ENCODE measurements at places on chromosomes 16 and 17. TPM values are rescaled to one million over a fixed set of nuclear protein-coding genes. Genes with fewer than 3 reads are reported as not detected.
A peak's percentile ranks its signal among the peaks of the same experiment; 100 is the strongest.

GRCh38 chr17:73902416-73903181, 258.4 kb upstream of the SDK2 start:
- H3K36me3 ChIP-seq, result no peaks in the 10 kb centered on the region
- no peak overlapping the region for H3K4me3 ChIP-seq
- no peaks in the 10 kb centered on the region for H3K4me1 ChIP-seq
- DNase-seq, result no peak
- H3K27me3 ChIP-seq, result peaks cover 78% of the 10 kb centered on the region

DNA sequence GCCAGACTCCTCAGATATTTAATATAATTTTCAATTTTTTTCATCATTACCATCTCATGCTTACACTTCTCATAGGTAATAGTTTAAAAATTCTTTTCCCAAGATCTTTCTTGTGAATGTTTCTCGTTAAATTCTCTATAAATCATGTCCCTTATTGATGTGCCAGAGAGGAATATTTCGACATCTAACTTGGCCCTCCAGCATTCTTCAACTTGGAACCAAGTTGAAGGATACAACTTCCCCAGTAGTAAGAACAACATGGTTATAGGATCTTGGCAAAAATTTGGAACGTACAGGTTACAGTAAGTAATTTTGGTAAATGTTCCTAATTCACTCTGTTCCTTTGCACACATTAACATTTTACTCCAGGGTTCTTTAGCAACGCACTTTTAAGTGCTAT, 731.8 kb downstream of the CDH11 start:
- H3K4me1 ChIP-seq, result no peaks in the 10 kb centered on the region
- no peak overlapping the region for H3K27ac ChIP-seq
- no peaks in the 10 kb centered on the region for H3K36me3 ChIP-seq
- no peak overlapping the region for H3K4me3 ChIP-seq
- peaks cover 5% of the 10 kb centered on the region for H3K27me3 ChIP-seq

GRCh38 chr16:1809281-1809801, 15.8 kb upstream of the IGFALS start:
- H3K4me1 ChIP-seq, result no peaks in the 10 kb centered on the region
- H3K27me3 ChIP-seq, result no peaks in the 10 kb centered on the region
- no peak for DNase-seq
- H3K4me3 ChIP-seq, result no peak overlapping the region

GRCh38 chr16:73192232-73192894, 144.4 kb upstream of the ZFHX3 start:
- no peaks in the 10 kb centered on the region for H3K4me1 ChIP-seq
- no peaks in the 10 kb centered on the region for H3K36me3 ChIP-seq
- H3K4me3 ChIP-seq, result no peak overlapping the region
- DNase-seq, result no peak
- H3K27ac ChIP-seq, result no peak overlapping the region
- peaks cover 8% of the 10 kb centered on the region for H3K27me3 ChIP-seq

GRCh38 chr16:10355589-10355988, 30.3 kb upstream of the ATF7IP2 start:
- peaks cover 55% of the 10 kb centered on the region for H3K27me3 ChIP-seq
- H3K36me3 ChIP-seq, result no peaks in the 10 kb centered on the region
- no peak for DNase-seq
- no peaks in the 10 kb centered on the region for H3K4me1 ChIP-seq
- H3K27ac ChIP-seq, result no peak overlapping the region

DNA sequence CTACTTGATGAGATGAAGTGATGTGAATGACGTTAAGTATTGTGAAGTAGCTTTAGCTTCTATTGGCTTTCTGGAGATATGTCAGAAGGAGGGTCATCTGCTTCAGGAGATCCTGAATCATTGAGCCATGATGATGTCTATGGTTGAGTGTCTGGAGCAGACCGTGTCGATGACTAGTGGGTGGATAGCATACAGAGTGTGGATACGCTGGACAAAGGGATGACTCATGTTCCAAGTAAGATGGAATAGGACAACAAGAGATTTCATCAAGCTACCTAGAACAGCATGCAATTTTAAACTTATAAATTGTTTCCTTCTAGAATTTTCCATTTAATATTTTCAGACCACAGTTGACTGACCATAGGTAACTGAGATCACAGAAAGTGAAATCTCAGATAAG, 116.1 kb upstream of the RBBP6 start:
- DNase-seq, result no peak
- no peaks in the 10 kb centered on the region for H3K4me1 ChIP-seq
- no peaks in the 10 kb centered on the region for H3K36me3 ChIP-seq

DNA sequence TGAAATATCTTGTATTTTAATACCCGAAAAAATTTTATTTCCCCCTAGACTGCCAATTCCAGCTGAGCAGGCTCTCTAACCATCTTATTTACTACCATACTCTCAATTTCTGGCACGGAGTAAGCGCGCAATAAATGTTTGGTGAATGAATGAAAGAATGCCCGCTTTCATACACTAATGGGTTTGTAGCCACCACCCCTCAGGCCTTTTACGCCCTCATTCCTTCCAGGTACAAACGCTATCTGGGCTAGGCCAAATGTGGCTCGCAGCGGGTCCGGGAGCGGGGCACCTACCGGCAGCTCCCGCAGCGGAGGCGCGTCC, 536 bp upstream of the PLD2 start:
- no peak for DNase-seq
- H3K27me3 ChIP-seq, result no peaks in the 10 kb centered on the region
- peak overlapping the region; percentile 68 for H3K4me3 ChIP-seq
- H3K36me3 ChIP-seq, result 0 out of 2 replicates have a peak, but pooled peaks cover 9% of the 10 kb centered on the region
- peaks cover 32% of the 10 kb centered on the region for H3K4me1 ChIP-seq
- H3K27ac ChIP-seq, result no peak overlapping the region

DNA sequence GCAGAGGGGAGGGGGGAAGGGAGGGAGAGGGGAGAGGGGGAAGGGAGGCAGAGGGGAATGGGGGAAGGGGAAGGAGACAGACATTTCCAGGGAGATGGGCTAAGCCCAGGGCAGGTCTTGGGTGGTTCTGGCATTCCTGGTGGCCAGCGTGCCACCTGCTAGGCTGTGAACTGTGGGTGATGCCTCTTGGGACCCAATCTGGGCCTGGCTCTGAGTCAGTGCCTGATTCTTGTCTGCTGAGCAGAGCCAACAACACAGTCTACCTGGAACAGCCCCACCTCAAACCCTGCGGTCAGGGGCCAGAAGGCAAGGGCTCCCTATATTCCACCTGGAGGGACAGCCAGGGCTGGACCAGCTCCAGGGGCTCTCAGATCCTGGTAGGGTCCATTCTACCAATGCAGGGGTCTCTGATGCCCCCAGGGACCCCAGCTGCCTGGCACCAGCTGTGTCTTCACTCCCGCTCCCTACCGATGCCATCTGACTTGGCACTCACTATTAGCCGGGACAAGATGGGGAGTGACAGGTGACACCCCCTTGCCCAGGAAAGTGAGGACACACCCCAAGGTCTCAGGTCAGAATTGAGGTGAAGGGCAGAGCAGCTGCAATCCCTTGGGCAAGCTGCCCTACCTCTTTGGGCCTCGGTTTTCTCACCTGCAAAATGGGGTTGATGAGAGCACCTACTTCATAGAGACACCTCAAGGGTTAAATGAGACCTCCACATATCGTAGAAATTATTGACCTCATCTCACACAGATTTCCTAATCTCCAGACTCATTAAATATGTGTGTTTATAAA, 87.2 kb downstream of the LITAF start:
- H3K36me3 ChIP-seq, result no peaks in the 10 kb centered on the region
- no peak overlapping the region for H3K27ac ChIP-seq
- H3K27me3 ChIP-seq, result no peaks in the 10 kb centered on the region
- no peak overlapping the region for H3K4me3 ChIP-seq
- peaks cover 20% of the 10 kb centered on the region for H3K4me1 ChIP-seq

- H3K36me3 ChIP-seq, result no peaks in the 10 kb centered on the region
- 0 out of 2 replicates have a peak, but pooled peaks cover 5% of the 10 kb centered on the region for H3K4me1 ChIP-seq
- no peak for DNase-seq
- H3K27ac ChIP-seq, result no peak overlapping the region
- no peak overlapping the region for H3K4me3 ChIP-seq
Measured at GRCh38 chr16:67461600-67462278, 19.2 kb downstream of the ATP6V0D1 start.

GRCh38 chr17:38982858-38983746, 15.9 kb upstream of the FBXO47 start:
- peak; percentile 34 for DNase-seq
- H3K4me1 ChIP-seq, result no peaks in the 10 kb centered on the region
- H3K27me3 ChIP-seq, result no peaks in the 10 kb centered on the region
- H3K27ac ChIP-seq, result no peak overlapping the region
- H3K36me3 ChIP-seq, result no peaks in the 10 kb centered on the region

DNA sequence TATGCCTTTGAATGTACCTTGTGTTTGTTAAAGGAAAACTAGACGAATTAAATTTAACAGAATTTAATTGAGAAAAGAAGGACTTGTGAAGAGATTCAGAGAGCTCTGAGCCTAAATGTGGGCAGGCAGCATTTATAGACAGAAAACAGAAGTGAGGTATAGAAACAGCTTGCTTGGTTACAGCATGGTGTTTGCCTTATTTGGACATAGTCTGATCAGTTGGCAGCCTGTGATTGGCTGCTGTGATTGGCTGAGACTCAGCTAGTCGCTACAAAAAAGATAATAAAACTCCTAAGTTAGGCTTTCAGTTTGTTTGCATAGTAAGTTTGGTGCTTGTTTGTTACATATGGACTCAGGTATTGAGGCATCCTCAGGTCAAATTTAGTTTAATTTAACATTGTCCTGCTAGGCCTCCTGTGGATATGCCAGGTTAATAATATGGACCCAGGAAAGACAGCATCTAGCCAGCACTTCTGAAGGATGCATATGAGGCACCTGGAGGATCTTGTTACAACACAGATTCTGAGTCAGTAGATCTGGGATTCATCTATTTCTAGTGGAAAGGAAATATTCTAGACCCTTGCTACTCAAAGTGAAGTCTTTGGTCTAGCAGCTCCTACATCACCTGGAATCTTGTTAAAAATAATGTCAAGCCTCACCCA, 43.4 kb downstream of the SLFN5 start:
- no peak for DNase-seq
- H3K4me3 ChIP-seq, result no peak overlapping the region
- peaks cover 13% of the 10 kb centered on the region for H3K27me3 ChIP-seq
- no peak overlapping the region for H3K27ac ChIP-seq

DNA sequence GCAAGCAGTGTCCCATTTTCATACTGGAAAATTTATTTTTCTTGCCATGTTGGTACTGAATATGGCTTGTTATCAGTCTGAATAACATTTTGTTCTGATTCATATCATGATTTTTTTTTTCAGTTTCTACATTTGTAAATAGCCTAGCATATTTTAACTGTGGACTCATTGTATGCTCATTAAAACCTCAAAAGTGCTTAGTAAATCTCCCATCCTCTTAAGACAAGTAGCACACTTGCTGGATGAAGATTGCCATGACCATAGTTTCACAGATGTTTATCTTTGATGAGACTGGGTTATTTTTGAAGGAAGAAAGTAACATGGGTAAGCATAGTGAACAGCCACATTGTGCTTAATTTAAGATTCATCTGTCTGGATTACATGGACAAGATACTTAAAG, 878 bp downstream of the KRT10 start:
- no peak overlapping the region for H3K27ac ChIP-seq
- H3K36me3 ChIP-seq, result peaks cover 8% of the 10 kb centered on the region
- H3K27me3 ChIP-seq, result no peaks in the 10 kb centered on the region
- peaks cover 25% of the 10 kb centered on the region for H3K4me1 ChIP-seq
- no peak overlapping the region for H3K4me3 ChIP-seq

DNA sequence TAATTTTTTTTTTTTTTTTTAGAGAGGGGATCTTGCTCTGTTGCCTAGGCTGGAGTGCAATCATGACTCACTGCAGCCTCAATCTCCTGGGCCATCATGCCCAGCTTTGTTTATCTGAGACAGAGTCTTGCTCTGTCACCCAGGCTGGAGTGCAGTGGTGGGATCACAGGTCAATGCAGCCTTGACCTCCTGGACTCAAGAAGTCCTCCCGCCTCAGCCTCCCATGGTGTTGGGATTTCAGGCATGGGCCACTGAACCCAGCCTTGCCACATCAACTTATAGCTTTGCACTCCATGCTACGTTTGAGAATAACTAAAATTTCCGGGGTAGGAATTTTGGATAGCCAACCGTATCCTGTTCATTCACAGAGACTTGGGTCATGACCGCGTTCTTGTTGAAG, 30.6 kb downstream of the RNF213 start:
- H3K4me1 ChIP-seq, result no peaks in the 10 kb centered on the region
- H3K36me3 ChIP-seq, result no peaks in the 10 kb centered on the region

DNA sequence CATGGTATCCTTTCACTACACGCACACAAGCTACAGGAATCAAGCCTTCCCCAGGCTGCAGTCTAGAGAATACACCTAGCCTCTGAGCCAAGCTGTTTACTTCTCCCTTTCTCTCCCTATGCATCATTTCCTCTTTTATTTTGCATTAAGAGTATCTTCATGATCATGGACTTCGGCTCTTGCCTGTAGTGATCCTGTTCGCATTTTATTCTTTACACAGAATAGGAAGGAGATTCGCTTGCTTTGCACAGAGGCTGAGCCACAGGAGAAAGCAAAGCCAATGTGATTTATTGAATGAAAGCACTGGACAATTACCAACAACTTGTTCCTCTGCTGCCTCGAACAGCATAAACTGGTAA, 172.7 kb downstream of the ANKFN1 start:
- no peaks in the 10 kb centered on the region for H3K27me3 ChIP-seq
- no peaks in the 10 kb centered on the region for H3K4me1 ChIP-seq
- no peaks in the 10 kb centered on the region for H3K36me3 ChIP-seq
- H3K27ac ChIP-seq, result no peak overlapping the region
- no peak for DNase-seq
- no peak overlapping the region for H3K4me3 ChIP-seq

- no peaks in the 10 kb centered on the region for H3K27me3 ChIP-seq
- H3K4me1 ChIP-seq, result peaks cover 12% of the 10 kb centered on the region
- no peaks in the 10 kb centered on the region for H3K36me3 ChIP-seq
- DNase-seq, result no peak
Measured at GRCh38 chr17:40373324-40373723, 8.8 kb upstream of the GJD3 start.

- peak overlapping the region; percentile 65 for H3K27ac ChIP-seq
- DNase-seq, result peak; percentile 25
- H3K36me3 ChIP-seq, result peaks cover 5% of the 10 kb centered on the region
- peak overlapping the region; percentile 75 for H3K4me3 ChIP-seq
- peaks cover 24% of the 10 kb centered on the region for H3K4me1 ChIP-seq
Measured at GRCh38 chr16:67277999-67278772, 1.1 kb upstream of the PLEKHG4 start.

NOD2 gene
- total RNA-seq, result 0.75 TPM

PRSS36 gene
- 6.8 TPM for total RNA-seq

Measured in PC-9 (cell line).